Muscle of arm (tissue), 14 donors: ENCODE measurements at places on chromosomes 1 and 21.

GRCh38 chr21:29499734-29500343 is 201.1 kb downstream of the BACH1 start:
- no peak for DNase-seq

GRCh38 chr1:202167708-202168415 is 7.5 kb upstream of the PTPN7 start:
- DNase-seq, result peak; percentile 59

DNA sequence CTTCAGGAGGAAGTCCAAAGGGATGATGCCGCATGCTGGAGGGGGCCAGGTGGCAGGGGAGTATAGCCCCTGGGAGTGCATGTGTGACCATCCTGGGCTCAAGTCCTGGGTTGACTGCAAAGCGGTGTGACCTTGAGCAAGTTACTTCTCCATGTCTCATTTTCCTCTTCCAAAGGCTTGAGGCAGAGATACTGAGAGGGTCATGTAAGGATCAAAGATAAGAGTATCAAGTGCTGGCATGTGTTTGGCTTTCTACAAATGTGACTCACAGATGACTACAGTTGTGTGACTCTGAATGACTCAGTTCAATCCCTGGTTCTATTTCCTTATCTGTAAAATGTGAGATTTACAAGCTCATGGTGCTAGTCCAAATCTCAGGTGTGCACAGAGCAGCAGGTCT is 26.1 kb downstream of the PROK1 start:
- no peak for DNase-seq

GRCh38 chr1:14605945-14606344 is 7.5 kb downstream of the KAZN start:
- no peak for DNase-seq

- no peak for DNase-seq
These were observed 11.7 kb upstream of the CD55 start for GRCh38 chr1:207309745-207310273.

- DNase-seq, result no peak
These were observed 2.6 kb downstream of the INSRR start for GRCh38 chr1:156856282-156856785.

DNA sequence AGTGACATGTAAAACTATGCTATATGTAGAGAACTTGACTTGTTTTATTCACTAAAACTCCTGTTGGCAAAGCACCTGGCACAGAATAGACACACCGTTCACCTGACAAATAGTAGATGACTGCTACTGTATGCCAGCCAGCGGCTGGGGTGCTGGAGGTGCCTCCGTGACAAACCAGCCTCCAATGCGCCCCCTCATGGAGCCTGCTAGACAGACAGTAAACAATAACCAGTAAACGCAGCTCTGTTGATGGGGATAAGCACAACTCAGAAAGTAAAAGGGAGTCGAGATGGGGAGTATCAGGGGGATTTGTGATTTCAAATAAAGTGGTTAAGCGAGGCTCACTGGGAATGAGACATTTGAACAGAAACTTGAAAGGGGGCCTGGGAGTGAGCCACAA is 107.2 kb downstream of the PRDM2 start:
- DNase-seq, result no peak

DNA sequence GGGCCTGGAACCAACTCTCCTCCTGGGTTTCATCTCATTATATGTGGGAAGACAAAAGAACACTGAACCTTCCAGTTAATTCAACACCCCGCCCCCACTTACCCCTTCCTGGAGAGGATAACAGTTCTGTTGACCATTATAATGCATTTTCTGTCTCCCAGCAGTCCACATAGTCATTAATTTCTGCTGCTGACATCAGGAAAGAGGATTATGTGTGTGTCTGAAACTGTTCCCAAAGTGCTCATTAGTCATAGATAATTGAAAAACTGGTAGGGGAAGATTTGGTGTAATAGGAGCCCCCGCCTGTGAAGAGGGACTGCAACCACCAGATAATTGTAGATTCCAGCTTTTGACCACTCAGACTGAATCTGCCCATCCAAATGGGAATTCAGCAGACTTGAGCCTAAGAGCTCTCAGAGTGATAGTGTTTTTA is 208.7 kb downstream of the FGGY start:
- no peak for DNase-seq

DNA sequence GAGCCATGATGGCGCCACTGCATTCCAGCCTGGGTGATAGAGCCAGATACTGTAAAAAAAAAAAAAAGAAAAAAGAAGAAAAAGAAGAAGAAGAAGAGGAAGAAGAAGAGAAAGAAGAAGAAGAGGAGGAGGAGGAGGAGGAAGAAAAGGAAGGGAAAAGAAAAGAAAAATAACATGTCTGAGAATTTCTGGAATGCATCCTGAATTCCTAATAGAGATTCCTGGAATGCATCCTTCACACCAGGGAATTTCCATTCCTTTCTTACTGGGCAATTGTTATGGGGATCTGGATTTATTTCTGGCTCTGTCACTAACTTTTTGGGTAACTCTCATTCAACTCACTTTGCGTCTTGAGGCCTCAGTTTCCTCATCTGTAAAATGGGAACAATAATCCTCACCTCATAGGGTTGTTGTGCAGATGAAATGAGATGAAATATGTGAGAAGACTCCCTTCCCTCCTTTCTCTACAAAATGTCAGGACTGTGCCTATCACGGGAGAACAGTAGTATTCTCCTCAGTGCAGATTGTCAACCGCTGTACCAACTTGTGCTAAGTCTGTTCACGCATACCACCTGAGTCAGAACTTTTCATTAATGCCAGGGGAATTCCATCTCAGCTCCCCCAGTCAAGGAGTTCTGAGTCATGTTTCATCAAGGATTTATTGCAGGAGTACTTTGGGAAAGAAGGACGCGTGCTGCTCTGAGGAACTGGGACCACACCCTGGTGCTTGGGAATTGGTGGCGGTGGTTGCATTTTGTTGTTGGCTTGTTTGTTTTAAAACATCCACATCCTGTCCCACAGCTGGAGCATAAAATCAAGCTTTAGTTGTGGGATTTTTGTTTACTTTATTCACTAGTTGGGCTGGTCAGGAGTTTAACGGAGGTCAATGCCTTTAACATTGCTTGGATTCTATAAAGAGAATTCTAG is 42.4 kb upstream of the ROR1 start:
- no peak for DNase-seq

GRCh38 chr1:83901547-83902155 is 97.3 kb downstream of the TTLL7 start:
- no peak for DNase-seq

DNA sequence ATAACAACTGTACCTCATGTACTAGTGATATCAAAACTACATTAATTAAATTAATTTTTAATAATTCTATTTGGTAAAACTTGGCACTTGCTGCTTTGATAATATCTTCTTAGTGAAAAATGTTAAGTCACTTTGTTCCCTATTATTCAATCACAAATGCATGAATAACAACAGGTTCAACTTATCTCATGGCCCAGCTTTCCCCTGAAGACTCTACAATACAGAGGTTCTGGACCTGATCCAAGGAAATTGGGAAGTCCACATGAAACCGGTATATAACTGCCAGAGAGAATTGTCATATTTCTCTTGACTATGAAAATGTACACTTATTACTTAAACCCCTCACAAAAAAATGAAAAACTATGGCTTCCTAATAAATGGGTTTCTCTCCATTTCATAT is 33.9 kb upstream of the PTPRC start:
- no peak for DNase-seq

GRCh38 chr1:160743266-160743665 is 4.2 kb downstream of the SLAMF7 start:
- DNase-seq, result no peak

- no peak for DNase-seq
These were observed 117.4 kb downstream of the DMRTA2 start for GRCh38 chr1:50305808-50306207.

GRCh38 chr1:204446413-204447111 is 34.9 kb upstream of the PPP1R15B start:
- DNase-seq, result no peak

DNA sequence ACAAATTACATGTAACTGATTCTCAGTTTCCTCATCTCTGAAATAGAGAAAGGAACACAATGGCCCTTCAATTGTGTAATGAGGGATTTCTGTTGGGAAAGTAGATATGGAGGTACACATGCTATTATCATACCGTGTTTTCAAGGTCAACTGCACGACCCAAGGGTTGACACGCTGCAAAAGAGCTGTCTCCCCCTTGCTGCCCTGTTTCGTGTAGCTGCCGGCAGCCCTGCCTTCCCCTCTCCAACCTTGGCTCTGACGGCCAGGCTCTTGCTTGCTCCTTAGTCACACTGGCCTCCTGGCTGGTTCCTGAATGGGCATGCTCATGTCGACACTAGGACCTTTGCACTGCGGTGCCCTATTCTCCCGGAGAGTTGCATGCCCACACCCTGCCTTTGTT is 134.4 kb downstream of the GALNT2 start:
- DNase-seq, result no peak

DNA sequence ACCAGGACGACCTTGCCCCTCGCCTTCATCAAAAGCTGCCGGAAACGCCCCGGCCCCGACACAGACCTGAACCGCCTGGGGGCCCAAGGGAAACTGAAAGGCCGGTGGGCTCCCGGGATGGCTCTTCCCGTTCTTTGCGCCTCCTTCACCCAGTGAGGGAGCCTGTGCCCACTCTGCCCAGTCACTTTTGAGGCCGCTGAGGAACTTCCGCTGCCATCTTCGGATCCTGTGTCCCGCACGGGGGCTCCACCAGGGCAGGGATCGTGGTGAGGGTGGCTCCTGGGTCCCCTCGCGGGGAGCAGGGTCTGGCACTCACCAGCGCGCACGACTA is 104.0 kb downstream of the PPIAL4G start:
- no peak for DNase-seq

- DNase-seq, result no peak
These were observed 188.1 kb downstream of the TNR start for GRCh38 chr1:175555266-175555665.

- no peak for DNase-seq
These were observed 226.4 kb downstream of the ZP4 start for GRCh38 chr1:237664348-237664747.

GRCh38 chr1:64265141-64265540 is 61.7 kb downstream of the UBE2U start:
- DNase-seq, result no peak

GRCh38 chr1:217539510-217539909 is 91.4 kb downstream of the GPATCH2 start:
- DNase-seq, result no peak

- DNase-seq, result peak; percentile 73
These were observed 143.7 kb downstream of the PCNX2 start for GRCh38 chr1:233151861-233152260.

- DNase-seq, result no peak
These were observed 200.5 kb downstream of the BACH1 start for GRCh38 chr21:29499229-29499628.

DNA sequence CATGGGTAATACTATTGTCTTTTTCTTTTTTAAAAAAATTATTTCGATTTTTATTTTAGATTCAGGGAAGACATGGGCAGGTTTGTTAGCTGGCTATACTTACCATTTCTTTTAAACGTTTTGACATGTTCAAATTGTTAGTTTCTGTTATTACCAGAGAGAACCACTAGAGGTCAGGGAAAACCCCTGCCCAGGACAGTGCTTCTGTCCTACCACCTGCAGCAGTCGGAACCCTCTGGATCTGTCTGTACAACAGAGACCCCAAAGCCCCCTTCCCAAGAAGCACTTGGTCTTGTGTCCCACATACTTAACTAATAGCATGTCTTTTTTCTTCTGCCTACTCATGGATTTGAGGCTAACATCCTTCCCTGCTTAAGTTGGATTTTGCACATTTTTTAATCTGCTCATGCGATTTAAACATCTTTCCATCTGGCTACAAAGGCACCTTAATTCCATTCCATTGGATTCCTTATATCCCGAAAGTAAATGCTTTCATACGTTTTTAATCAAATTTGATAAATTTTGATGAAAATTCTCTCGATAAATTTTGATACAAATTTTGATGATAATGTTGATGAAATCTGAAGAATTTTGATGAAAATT is 10.0 kb upstream of the C1orf115 start:
- DNase-seq, result peak; percentile 22

DNA sequence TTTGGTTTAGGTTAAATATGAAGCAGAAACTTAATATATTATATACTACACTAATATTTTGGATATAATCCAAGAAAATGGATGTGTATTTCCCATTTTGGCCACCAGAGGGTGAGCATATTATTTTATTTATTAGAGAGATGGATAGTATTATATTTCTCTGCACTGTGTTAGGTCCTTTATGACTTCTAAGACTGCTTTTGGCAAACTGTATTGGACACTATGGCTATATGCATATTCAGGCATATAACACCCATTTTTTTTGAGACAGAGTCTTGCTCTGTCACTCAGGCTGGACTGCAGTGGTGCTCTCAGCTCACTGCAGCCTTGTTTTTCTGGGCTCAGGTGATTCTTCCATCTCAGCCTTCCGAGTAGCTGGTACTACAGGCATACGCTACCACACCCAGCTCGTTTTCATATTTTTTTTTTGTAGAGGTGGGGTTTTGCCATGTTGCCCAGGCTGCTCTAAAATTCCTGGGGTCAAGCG is 17.8 kb upstream of the PGM1 start:
- peak; percentile 43 for DNase-seq

DNA sequence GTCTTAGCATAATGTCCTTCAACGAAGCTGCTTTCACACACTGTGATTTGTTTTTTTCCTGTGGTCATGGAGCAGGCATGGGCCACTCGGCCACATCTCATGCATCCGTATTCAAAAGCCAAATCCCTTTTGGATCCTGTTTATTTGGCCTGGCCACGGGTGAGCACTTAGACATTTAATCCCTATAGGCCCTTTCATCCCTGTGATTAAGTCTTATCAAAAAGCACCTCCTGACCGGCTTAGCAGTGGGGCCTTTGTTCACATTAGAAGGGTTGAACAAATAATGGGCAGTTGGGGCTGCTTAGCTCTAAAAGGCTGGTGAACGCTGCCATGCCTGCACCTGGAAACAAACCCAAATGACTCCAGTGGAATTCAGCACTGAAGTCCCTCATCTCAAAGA is 2.0 kb downstream of the KCNE2 start:
- DNase-seq, result no peak
